RWPE2 (cell line): ENCODE measurements at places on chromosomes 6 and 20.
A peak's percentile ranks its signal among the peaks of the same experiment; 100 is the strongest.

DNA sequence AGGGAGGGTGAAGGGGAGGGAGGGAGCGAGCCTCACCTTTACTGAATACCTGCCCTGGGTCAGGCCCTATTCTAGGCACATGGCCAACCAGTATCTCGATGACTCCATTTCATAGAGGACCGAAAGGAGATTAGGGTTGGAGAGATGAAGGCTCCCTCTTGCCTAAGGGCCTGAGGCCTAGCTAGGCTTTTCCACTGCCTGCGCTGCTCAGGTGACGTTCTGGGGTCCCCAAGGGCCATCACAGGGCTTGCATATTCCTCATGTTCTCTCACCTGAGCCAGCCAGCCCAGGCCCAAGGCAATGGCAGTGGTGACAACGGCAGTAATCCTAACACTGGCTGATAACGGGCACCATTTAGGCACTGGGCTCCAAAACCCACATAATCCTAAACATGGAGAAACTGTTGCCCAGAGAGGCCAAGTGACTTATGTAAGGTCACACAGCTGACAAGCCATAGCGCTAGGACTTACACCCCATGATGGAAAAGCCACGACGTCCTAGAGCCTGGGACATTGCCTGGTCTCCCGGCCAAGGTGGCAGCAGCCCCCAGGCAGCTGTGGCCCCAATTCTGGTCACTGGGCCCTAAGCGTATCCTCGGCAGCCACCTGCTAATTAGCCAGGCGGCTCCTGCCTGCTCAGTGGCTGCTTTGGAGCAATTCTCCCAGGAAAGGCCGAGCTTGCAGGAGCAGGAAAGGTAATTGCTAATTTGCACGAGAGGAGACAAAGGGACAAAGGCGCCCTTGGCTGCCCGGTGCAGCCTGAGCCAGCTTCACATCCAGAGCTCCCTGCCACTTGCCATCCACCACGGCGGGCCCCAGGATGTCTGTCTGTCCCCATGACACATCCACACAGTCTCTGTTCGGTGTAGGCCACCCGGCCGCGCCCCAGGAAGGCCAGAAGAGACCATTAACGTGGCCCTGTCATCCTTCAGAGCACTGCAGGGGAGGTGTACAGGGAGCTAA is 21.5 kb downstream of the NOL4L start:
- peak; percentile 79 for DNase-seq

- no peak for DNase-seq
Measured at GRCh38 chr6:33798343-33798848, 5.4 kb downstream of the MLN start.

GRCh38 chr20:45343532-45344167 is 4.6 kb downstream of the SDC4 start:
- DNase-seq = no peak

- peak; percentile 28 for DNase-seq
Measured at GRCh38 chr6:1226277-1227099, 85.4 kb upstream of the FOXQ1 start.

- DNase-seq = no peak
Measured at GRCh38 chr20:63951398-63952209, 4.6 kb downstream of the UCKL1 start.

- DNase-seq = no peak
Measured at GRCh38 chr6:138535728-138536455, 36.6 kb upstream of the NHSL1 start.

GRCh38 chr6:55898342-55898741 is 23.0 kb upstream of the BMP5 start:
- DNase-seq = no peak

GRCh38 chr6:27978705-27979104 is 21.7 kb downstream of the OR2B6 start:
- DNase-seq = no peak

DNA sequence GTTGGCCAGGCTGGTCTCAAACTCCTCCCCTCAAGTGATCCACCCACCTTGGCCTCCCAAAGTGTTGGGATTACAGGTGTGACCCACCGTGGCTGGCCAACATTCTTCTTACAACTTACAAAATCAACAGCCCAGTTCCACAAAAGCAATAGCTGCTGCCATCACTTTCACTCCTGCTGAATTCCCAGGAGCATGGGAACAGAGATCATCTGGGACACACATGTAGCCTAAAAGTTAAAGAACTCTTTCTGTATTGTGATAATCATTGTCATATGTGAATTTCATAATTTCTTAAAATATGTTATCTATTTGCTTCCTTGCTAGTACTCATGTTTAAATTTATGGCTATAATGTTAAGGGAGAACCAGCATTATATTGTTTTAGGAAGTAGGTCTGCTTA is 51.7 kb downstream of the NCOA6 start:
- DNase-seq = no peak

DNA sequence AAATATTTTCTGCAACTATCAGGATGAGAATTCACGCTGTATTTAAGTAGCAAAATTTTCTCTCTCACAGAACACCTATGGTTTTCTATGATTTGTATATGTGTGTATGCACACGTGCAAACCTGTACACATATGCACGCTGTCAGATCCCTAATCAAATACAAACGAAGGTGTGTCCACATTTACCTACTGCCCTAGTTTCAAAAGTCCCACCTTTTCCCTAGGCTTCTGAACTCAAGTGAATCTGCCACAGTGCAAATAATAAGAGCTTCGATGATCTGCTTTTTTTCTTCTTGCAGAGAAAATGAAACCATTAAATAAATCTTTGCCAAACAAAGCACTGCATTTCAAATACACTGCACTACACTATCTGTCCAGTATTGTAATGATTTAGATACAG is 6.5 kb downstream of the HIVEP2 start:
- DNase-seq = no peak

DNA sequence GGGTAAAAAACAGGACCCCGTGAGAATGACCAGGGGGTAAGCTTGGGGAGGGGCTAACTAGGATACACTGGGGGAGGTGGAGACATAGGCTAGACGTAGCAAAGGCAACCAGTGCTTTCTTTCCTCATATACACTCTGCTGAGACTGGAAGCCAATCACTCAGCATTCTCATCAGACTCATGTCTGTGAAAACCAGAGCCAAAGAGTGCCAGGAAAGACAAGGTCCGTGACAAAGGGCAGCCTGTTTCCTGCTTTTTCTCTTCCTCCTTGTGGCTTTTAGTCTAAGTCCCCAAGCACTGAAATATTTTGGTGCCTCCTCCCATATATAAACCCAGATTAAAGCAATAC is 97.9 kb upstream of the NEDD9 start:
- no peak for DNase-seq

DNA sequence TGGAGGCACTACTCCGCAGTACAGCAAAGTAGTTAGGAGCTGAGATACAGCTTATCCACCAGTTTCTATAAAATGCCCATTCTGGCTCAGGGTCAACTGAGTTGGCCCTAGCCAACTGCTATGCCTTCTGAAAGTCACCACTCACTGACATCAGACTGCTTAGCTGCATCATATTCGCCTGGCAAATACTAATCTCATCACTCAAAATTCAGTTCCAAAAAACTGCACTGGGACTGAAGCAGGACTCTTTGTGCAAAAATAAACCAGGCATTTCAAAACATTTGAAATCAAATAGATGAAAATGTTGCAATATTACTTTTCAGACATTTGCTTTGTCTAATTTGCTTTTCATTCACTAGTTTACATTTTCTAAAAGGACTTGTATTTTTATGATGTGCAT is 230.0 kb downstream of the ALDH8A1 start:
- DNase-seq = no peak

- no peak for DNase-seq
Measured at GRCh38 chr20:25378189-25378883, 12.3 kb downstream of the ABHD12 start.

- no peak for DNase-seq
Measured at GRCh38 chr6:30938730-30939129, 2.0 kb upstream of the MUCL3 start.

DNA sequence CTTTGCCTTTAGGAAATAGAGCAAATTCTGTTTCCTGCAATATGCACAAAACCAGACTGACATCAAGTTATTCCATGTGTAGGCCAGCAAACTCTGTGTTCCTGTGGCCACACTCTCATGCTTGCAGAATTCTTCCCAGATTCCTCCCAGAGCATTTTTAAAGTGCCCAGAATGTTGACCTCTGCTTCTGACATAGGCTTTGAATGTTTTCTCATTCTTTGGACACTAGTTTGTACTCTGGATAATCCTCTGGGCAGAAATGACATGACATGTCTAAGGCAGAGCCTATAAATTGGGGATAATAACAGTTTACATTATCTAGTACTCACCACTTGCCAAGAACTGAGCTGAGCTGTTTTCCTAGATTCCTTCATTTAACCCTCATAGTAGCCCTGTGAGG is 9.2 kb upstream of the EFHC1 start:
- no peak for DNase-seq

- DNase-seq = no peak
Measured at GRCh38 chr20:63238514-63239125, 2.9 kb downstream of the BIRC7 start.

GRCh38 chr6:159490298-159490937 is 202.6 kb downstream of the SOD2 start:
- DNase-seq = no peak

GRCh38 chr6:53612651-53613050 is 52.9 kb downstream of the KLHL31 start:
- DNase-seq = no peak

DNA sequence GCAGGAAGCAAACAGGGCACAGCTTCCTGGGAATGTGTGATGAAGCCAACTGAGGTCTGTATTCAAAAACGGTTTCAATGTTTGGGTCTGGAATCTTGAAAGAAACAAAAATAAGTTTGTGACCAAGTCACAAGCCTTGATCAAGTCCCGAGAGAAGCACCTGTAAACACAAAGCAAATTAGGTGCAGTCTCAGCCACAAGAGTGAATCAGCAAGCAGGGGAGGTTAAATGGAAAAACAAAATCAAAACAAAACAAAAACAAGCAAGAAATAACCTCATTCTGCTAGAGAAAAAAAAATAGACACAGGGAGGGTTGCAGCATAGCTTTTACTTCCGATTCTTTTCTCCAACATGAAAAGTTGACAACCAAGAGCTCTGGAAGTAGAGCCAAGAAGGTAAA is 201.7 kb downstream of the CLIC5 start:
- DNase-seq = no peak

DNA sequence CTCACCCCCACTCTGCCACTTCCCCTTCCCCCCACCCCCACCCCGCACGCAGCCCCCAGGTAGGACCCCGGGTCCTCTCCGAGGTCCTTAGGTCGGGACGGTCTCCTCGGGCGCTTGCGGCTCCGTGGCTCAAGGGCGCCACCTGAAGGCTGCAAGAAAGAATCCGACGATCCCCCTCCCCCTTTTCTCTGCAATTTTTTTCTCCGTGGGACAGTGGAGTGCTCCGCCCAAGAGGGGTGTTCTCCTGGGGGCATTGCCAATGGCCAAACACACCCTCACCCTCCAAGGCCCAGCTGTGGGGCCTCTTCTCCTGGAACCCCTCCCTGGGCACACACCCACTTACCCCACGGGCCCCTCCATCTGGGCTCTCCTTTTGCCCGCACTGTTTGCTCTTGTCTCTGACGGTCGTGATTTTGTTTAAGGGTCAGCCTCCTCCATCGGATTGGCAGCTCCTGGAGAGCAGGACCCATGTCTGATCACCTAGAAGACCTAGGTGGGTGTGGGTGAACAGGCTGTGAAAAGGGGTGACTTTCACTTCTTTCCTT is 1.1 kb upstream of the TMEM74B start:
- DNase-seq = no peak

DNA sequence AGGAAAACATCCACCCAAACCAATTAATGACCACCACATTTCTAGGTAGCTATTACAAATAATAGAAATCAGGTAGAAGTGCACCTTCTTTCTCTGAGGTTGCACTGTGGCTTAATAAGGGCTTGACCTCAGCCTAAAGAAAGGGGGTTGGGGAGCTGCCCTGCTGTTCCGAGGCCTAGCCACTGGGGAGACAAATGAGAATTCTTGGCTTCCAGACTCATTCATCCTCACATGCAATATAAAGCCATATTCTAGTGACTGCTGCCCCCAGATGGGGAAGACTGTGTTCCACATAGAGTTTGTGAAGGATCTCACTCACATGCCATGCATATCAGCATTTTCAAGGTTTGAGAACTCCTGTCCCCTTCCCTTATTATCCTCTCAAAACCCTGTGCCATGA is 22.9 kb downstream of the SAYSD1 start:
- DNase-seq = no peak

GRCh38 chr6:168377484-168377855 is 57.9 kb upstream of the DACT2 start:
- DNase-seq = no peak

- DNase-seq = no peak
Measured at GRCh38 chr6:9431945-9432344, 982.9 kb downstream of the TFAP2A start.

DNA sequence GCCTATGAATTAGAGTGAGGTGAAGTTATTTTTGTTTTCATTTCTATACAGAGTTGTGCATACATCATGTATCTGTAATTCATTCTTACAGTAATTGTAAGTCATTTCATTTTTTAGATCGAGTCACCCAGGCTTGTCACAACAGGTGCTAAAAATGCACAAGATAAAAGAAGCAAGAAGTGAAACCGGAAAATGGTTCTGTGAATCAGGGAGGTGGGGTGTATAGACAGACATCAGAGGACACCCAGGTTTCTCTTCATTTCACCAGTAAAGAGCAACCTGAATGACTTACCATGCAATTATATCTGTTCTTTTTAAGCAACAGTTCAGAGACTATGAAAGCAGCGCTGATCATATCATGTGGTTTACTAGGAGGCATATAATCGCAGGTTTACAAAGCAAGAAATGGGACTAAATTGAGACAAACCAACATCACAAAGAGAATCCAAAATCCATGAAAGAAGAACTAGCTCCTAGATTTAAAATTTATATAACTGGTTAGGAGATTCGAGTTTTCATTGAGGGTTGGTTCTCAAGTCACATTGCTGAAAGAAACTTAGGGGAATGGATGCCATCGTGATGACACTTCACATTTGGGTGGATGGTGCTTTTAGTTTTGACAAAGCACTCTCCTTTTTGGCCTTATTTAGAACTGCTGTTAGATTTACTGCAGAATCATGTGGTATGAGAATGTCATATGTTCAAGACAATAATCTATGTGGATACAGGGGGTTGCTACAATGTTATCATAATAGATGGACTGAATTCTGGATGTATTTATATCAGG is 27.9 kb upstream of the TBC1D7 start:
- DNase-seq = no peak

GRCh38 chr6:154822947-154823558 is 89.8 kb downstream of the SCAF8 start:
- DNase-seq = no peak

DNA sequence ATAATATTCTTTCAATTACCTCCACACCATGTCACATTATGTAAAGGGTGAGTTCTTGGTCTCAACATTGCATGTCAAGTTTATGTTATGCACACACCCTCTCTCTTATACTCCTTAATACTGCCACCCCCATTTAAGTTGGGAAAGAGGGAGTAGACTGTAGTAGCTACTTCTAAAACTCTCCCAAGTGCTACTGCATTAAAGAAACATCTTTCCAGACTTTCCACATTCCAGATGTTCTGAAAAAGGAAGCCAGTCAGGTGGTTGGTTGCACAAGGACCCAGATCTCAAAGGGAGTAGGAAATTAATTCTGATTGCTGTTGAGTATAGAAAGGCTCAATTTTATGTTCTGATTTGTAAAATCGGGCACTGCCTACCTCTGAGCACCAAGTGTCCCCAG is 419.5 kb downstream of the CD83 start:
- no peak for DNase-seq

- no peak for DNase-seq
Measured at GRCh38 chr6:117371492-117371891, 54.2 kb downstream of the ROS1 start.

- DNase-seq = no peak
Measured at GRCh38 chr20:10076126-10077080, 41.6 kb downstream of the ANKEF1 start.
